Vagina (tissue), 2 donors: ENCODE measurements at places on chromosomes 12 and 14.

GRCh38 chr14:68112442-68112841, 292.9 kb downstream of the RAD51B start:
- no peak for DNase-seq

DNA sequence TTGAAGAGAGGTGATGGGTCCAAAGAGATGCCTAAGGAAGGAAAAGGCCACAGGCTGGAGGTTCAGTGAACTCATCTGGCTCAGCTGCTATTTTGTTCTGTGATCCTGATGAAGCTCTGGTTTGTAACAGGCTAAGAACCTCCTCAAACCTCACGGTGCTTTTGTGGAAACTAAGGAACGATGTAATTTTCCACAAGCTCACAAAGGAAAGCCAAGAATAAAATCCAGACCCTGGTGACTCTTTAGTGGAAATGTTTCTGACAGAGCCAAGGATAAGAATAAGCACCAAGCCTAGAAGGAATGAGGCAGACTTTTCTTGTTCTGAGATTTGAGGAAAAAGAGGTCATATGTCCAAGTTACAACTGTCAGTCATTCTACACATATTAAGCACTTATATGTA, 93.6 kb downstream of the SLC24A4 start:
- no peak for DNase-seq

GRCh38 chr12:11861155-11861863, 209.4 kb upstream of the BCL2L14 start:
- DNase-seq = no peak

- no peak for DNase-seq
Observed at GRCh38 chr12:102950107-102950949, 7.1 kb upstream of the ASCL1 start.

GRCh38 chr14:37195327-37195726, 2.4 kb upstream of the MIPOL1 start:
- DNase-seq = no peak

GRCh38 chr14:32620303-32620702, 291.2 kb downstream of the AKAP6 start:
- DNase-seq = no peak

DNA sequence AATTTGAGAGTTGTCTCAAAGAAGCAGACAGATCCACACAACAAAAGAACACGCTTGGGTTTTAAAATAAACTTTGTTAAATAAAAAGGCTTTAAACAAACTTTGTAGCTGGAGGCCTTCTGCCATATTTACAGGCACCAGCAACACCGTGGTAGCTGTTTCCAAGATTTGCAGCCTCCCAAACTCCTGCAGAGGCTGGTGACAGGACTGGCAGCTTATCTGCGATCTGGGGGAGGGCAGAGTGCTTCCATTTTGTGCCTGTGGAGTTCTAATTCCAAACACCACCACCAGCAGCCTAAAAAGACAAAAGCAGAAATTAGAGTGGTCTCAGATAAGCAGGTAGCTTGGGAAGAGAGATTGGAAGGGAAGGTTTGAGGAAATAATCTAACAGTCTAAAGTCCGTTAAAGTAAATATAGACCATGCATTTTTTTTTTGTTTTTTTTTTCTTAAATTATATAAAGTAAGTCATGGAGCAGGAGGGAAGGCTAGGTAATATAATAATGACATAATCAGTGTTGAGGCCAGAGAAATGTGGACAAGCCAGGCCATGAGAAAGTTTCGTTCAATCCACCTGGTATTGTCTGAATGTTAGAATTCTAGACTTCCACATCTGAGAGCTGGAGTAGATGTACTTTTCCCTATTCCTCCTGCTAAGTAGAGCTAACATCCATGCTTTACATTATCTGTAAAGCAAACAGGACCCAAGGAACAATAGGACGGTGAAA, 69.6 kb upstream of the TMEM132D start:
- no peak for DNase-seq

DNA sequence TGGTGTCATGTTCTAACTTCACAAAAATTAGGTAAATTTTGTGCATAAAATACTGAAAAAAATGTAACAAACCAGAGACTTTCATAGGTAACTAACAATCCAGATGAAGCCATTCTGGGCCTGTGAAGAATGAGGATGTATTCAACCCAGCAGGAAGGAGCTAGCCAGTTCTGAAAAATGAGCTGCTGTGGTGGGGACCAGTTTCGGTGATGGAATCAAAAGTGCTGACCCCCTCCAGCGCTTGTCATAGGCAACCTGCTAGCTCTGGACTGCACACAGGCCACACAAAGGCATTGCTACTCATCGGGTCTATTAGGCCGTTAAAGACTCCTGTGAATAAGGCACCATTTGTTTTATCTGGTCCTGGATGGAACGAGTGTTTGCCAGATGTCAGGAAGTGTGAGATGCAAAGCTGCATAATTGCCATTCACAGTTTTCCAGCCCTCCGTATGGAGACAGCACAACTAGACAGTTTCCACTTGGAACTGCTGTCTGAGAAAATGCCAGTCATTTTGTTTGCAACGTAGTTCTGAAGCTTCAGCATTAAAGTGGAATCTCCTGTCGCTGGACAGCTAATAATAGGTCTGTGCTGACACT, 3.3 kb upstream of the RIMBP2 start:
- no peak for DNase-seq

GRCh38 chr12:19209661-19210060, 80.1 kb downstream of the PLEKHA5 start:
- no peak for DNase-seq

GRCh38 chr14:68312884-68313610, 479.8 kb downstream of the ZFP36L1 start:
- no peak for DNase-seq

- no peak for DNase-seq
Observed at GRCh38 chr14:20262642-20263128, 23.6 kb downstream of the OR11H4 start.

- DNase-seq = no peak
Observed at GRCh38 chr14:59325906-59326305, 137.4 kb downstream of the DAAM1 start.

- DNase-seq = no peak
Observed at GRCh38 chr14:90660865-90661570, 155.2 kb downstream of the TTC7B start.

GRCh38 chr14:71133296-71133695, 226.0 kb downstream of the PCNX1 start:
- DNase-seq = peak; percentile 67

DNA sequence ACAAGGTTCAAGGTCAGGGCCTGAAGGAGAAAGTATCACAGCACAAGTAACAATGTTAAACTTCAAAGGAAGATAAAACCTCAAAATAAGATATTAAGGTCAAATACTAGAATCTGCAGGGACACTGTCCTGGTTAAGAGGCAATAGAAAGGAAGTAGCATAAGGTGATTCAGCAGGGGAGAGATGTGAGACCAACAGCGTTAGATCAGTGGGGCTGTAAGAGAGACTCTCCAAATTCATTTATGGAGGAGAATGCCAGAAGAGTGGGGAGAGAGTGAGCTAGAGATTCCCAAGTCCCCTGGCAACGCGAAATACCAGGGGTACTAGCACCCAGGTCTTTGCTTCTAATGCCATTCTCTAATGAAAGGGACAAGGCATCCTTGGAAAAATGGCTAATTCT, 610.9 kb downstream of the DIO2 start:
- DNase-seq = no peak

- DNase-seq = no peak
Observed at GRCh38 chr12:12442548-12443071, 85.7 kb downstream of the BORCS5 start.

GRCh38 chr12:119363037-119363436, 28.5 kb downstream of the CCDC60 start:
- DNase-seq = no peak

DNA sequence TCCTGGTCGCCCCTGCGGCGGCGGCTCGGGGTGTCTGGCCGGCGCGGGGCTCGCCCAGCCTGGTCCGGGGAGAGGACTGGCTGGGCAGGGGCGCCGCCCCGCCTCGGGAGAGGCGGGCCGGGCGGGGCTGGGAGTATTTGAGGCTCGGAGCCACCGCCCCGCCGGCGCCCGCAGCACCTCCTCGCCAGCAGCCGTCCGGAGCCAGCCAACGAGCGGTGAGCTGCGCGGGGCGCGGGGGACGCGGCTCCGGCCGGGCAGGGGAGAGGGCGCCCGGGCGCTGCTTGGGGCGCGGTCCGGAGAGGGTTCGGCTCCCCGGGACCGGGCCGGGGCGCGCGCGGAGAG, at the start of gene LGALS3:
TSS of gene LGALS3 (plus strand) at position 167 of the 342 bp plus-strand sequence. CDS start 8,122 bp downstream, outside the sequence.
- peak; percentile 88 for DNase-seq

- no peak for DNase-seq
Observed at GRCh38 chr12:114694436-114695304, 10.7 kb upstream of the TBX3 start.

DNA sequence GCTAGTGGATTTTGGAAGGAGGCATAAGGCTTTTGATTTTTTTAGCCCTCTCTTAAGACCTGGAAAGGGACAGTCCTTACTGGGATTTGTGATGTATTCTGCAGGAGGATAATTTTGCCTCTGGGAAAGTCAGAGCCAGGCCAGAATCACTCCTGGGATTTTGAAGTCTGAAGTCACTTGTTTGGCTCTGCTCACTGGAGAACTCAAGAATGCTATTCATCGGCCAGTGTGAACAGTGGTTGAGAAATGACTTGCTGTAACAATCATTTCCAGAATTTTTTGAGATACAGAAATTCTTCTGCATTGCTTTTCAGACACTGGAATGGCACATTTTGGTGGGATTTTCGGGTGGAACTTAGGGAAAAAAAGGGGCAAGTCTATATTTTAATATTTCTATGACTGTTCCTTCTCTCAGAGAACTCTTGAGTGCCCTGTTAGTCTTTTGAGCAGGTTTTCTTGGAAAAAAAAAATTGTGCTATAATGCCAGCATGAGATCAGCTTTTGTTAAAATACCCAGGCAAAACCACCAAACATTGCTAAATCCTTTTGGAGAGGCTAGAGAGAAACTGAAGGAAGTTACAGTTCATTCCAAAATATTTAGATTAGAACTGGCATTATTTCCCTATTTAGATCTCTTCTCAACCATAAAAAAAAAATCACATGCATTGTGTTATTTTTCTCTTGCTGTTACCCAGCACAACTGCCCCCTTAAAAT, 26.1 kb upstream of the BHLHE41 start:
- no peak for DNase-seq

- no peak for DNase-seq
Observed at GRCh38 chr12:58268069-58268468, 326.7 kb downstream of the ATP23 start.

DNA sequence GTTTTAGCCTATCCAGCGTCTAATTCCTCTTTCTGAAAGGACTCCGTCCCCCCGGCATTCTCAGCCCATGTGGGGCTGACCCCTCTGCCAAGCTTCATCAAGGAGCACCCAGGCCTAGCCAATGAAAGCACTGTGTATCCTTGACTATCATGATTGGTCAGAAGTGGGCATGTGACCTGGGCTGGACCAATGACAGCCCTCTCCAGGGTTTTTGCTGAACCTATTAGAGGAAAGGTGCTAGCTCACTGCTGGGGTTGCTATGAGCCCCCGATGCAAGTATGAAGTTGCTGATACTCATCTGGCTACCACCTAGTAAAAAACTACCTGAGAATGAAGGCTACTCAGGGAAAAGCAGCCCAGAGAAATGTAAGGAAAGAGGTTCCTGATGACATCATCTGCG, 68.1 kb downstream of the LRRC74A start:
- DNase-seq = no peak

GRCh38 chr12:88237954-88238353, 95.8 kb downstream of the TMTC3 start:
- no peak for DNase-seq

GRCh38 chr12:108461058-108461660, 53.9 kb upstream of the FICD start:
- DNase-seq = no peak

DNA sequence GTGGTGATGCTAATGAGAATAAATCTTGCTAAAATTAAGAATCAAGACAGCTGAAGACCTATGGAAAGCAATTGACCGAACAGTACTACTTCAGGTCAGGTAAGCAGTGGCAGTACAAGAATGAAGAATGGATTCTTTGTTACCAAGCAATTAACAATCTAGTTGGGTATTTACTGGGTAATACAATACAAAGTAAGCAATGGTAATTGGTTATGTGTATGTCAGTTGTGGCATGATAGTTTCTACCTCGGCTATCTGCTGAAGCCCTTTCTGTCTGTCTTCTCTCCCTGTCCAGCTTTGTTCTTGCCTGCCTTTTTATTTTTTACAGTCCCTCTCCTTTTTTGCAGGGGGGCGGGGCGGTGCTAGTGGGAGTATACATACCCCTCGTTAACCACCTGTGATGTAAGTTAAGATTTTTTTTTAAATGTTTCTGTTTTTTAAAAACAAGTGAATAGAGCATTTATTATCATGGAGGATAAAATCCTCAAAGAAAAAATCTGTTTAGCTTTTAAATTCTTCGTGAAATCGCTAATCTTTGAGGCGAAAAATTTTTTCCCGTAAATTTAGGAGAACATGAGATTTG, 75.9 kb downstream of the RCOR1 start:
- no peak for DNase-seq

- no peak for DNase-seq
Observed at GRCh38 chr12:49505672-49506071, 33.2 kb upstream of the KCNH3 start.

DNA sequence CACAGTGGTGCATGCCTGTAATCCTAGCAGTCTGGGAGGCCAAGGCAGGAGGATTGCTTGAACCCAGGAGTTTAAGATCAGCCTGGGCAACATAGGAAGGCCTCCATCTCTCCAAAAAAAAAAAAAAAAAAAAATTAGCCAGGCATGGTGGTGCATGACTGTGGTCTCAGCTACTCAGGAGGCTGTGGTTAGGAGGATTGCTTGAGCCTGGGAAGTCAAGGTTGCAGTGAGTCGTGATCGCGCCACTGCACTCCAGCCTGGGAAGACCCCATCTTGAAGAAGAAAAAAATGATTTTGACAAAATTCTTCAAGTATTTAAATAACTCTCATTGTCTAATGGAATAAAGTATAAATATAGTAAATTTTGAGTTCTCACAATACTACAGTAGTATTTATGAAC, 219.2 kb upstream of the SSTR1 start:
- DNase-seq = no peak
